Hippocampal formation (tissue), 2 donors: ENCODE measurements at places on chromosomes 5 and 9.

GRCh38 chr5:1204693-1205242 lies 3.4 kb downstream of the SLC6A19 start:
- DNase-seq: no peak

DNA sequence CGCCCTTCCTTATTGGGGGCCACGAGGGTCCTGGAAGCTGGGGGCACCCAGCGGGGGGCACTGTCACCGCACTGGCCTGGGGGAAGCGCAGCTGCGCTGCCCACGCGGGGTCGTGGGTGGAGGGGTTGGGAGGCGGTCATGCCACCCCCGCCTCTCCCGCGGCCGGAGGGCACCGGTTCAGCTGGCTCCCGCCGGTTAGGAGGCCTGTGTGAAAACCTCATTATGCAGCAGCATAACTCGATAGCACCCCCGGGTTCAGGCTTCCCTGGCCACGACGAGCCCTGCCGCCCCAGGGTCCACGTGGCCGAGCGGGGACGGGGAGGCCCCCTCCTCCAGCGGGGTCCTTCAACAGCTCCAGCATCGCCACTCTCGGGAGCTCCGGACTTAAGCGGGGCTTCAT lies 91.2 kb upstream of the ERCC6L2 start:
- no peak for DNase-seq

DNA sequence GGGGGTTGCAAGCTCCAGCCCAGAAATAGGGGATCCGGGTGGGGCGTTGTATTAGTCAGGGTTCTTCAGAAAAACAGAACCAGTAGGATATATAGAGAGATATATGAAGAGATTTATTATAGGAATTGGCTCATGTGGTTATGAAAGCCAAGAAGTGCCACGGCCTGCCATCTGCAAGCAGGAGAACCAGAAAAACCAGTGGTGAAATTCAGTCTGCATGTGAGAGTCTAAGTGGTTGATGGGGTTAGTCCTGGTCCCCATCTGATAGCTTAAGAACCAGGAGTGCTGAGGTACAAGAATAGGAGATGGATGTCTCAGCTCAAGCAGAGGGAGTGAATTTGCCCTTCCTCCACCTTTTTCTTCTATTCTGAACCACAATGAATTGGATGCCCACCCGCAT lies 123.4 kb upstream of the APC start:
- no peak for DNase-seq

GRCh38 chr5:33788922-33789566 lies 102.7 kb downstream of the ADAMTS12 start:
- no peak for DNase-seq

DNA sequence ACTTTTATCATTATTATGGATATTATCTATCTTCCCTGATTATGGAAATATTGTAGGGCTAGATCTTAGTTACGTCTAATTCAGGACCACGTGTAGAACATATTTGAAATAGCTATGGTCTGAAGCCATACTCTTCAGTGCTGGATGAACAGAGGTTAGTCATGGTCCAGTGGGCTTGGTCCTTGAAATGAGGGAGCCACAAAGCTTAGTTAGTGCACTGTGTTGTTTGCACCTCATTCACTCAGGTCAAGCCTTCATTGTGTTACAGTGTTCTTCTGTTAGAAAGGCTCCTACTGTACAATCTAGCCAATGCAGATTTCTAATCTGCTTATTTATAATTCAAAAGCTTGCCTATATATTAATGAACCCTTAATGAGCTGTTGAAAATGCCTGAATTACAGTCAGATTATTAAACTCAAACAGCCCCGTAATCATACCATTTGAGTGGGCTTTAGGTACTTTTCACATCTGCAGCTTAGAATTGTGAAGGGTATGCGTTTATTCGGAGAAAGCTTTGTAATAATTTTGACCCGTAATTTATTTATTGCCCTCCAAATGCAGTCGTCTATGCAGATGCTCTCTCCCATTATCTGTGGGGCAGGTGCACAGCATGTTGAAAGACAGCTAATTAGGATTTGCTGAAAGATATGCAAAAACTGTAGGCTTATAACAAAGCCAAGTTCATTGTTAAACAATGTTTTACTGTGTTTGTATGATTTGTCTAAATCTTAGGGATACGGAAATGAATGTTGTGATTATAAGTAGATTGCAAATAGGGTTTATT lies 164.9 kb downstream of the PBX3 start:
- no peak for DNase-seq

GRCh38 chr5:129930221-129930620 lies 26.0 kb downstream of the CHSY3 start:
- no peak for DNase-seq

DNA sequence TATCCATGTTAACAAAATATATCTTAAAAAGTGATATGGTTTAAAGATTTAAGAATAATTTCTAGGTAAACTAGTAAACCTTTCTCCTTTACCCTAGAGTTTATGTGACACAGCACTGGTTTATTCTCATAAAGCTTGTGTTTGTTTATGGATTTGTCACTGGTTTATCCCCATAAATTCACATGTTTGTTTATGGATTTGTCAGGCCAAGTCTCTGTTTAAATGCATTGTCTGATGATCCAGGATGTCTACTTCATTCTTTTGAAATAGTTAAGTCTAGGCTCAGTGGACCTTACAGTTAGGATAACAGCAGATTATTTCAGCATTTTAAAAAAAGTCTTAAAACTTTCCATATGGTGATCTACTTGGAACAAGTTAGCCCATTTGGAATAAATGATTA lies 334.0 kb downstream of the ARRDC3 start:
- DNase-seq: no peak

- no peak for DNase-seq
These were observed 18.3 kb upstream of the NDST1 start for GRCh38 chr5:150489360-150490295.

GRCh38 chr5:93874080-93874479 lies 132.7 kb upstream of the POU5F2 start:
- no peak for DNase-seq

DNA sequence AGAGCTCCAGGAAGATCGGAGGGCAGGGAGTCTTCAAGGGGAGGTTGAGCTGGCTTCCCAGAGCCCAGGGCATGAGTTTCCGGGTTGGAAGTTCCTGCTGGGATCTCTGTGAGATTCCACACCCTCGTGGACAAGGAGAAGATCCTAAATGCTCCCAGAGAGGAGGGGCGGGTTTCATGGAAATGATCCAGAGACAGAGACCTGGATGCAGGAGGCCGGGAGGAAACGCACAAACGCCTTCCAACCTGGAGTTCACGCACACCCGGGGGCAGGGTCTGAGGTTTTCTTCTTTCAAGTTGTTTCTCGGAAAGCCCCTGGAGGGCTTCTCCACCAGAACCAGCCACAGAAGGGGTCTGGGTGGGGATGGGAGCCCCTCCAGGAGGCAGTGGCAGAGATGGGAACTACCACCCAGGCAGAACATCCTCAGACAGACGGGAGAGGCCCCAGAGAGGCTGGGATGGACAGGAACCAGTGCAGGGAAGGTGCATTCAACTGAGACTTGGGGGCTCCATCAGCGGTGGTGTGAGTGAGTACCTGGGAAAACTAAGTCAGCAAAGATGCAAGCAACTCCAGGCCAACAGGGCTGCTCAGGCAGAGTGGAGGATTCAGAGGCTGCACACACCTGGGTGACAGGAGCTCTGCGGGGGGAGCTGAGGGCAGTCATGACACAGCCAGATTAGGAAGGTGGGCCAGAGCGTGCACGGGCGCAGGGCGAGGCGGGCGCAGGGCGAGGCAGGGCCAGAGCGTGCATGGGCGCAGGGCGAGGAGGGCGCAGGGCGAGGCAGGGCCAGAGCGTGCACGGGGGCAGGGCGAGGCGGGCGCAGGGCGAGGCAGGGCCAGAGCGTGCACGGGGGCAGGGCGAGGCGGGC lies 52.1 kb upstream of the EXOC3 start:
- no peak for DNase-seq

DNA sequence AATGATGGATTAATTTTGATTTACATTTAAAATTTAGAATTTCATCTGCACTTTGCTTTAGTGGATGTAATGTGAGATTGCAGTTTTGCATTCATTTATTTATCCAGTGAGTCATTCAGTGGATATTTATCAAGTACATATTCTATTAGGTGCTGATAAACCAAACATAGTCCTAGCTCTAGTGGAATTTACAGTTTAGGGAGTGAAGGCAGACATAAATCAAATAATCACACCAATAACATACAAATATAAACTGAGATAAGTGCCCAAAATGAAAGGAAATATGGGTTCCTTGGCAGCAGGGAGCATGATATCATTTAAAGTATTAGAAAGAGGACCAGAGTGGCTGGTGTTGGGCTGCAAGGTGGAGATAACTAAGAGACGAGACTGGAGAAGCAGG lies 14.7 kb upstream of the NIPBL start:
- DNase-seq: no peak

DNA sequence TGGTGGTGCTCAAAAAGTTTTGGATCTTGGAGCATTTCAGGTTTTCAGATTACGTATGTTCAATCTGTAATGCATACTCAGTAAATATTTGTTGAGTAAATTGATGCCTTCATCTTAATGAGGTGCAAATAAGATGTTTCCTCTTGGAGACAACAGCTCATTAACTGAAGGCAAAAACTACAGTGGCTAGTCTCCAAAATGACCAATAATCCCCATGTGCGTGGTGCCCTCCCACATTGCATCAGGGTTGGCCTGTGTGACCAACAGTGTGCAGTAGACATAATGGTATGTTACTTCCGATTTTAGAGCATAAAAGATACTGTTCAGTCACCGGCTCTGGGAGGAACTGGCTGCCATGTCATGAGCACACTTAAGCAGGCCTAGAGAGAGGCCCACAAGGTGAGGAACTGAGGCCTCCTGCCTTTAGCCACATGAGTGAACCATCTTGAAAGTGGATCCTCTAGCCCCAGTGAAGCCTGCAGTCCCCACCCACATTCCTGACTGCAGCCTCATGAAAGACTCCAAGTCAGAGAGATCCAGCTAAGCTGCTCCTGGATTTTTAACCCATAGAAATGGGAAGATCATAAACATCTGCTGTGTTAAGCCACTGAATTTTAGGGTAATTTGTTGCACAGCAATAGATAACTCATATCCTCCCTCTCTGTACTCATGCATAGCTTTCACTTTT lies 55.7 kb downstream of the LIFR start:
- DNase-seq: no peak

DNA sequence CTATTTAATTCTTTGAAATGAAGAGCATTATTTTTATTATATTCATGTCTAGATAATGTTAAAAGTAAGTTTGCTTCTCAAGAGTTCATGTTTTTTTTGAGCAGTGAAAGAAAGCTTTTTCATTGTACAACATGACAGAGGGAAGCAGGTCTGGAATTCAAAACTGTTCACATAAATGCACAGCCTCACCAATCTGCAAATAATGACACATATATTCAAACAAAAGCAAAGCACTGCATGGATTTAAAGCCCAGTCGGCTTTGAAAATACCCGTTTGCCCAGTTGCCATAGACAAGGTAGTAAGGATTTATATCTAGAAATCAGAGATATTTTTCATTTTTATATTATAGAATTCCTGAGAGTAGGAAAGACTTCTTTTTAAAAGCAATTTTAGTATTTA lies 201.8 kb downstream of the CD180 start:
- DNase-seq: no peak

- no peak for DNase-seq
These were observed 38.1 kb upstream of the CD180 start for GRCh38 chr5:67234671-67235176.

GRCh38 chr5:6774721-6775204 lies 61.5 kb downstream of the TENT4A start:
- no peak for DNase-seq

DNA sequence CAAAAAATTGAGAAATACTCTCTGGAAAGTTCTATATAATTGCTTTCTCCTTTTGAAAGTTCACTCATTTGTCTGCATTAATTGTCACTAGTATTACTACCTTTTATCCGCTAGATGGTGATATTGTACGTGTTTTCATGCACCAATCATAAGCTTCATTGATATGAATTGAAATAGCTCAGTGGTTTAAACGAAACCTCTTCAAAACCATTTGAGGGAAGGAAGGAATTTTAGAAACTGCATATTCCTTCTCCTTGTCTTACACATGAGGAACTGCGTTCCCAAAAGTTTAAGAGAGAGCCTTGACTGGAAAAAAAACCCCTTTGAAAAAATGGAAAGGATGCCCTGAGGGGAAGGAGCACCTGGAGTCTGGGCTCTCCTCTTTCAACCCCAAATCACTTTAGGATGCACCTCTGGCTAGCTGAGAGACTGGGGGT lies 98.6 kb downstream of the YTHDC2 start:
- no peak for DNase-seq

- no peak for DNase-seq
These were observed 611.8 kb upstream of the KLF4 start for GRCh38 chr9:108101410-108101809.

DNA sequence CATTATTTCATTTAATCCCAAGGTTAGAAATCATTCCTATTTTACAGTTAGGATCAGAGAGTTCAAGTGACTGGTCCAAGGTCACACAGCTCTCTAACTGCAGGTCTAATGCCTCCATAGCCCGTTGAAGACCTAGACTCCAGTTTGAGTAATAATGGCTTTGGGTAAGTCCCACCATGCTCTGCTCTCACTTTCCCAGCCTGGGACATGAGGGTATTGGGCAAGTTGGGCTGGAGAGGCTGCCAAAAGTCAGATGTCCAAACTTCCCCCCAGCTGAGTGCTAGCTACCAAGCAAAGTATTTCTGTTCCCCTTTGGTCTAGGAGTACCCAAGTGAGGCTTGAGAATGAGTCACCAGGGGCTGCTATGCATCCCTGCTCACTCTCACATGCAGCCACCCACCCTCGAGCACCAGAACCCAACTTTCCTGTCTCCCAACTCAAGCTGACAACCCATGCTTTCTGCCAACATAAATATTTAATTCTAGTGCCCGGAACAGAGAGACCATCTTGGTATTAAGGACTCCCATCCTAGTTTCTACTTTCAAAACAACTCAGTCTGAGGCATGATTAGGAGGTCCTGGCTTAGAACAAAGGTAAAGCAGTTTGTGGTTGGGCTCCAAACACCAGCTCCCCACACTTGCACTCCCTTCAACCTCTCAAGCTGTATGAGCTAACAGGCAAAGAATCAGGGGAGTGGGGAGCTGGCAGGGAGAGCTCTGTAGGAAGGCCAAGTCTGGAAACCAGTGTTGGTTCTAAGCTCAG lies 236.5 kb upstream of the TRIM32 start:
- no peak for DNase-seq

DNA sequence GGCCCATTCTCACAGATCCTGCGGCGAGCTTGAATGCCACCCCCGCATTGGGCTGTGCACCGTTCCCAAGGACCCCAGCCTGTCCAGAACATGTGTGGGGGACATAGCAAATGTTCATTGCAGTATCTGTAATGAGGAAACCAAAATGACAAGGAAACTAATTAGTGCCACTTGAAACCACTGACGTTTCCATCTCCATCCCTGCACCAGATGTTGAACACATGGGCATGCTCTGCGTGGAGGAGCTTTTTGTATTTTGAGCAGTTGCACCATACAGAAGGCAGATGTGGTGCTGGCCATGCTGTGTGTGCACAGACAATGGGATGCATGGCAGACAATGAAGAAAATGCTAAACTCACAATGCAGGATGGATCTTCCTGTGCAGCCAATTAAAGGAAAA lies 437.7 kb downstream of the SEMA5A start:
- no peak for DNase-seq

DNA sequence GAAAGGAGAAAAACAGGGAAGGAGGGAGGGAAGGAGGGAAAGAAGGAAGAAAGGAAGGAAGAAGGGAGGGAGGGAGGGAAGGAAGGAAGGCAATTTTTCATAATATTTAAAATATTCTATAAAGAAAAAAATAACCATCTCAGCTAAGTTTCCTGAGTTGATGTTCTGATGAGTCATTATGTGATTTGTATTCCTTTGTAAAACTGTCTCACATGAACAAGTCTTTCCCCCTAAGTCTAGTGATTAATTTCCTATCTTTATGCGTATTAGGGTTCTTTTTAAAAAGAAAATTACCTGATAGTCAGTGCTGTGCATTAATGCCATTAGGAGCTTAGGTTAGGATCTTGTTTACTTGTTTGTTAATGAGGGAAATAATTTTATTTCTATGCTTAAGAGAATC lies 94.1 kb downstream of the RASEF start:
- no peak for DNase-seq
